ENCODE measurements at places on chromosomes 12 and 14.

DNA sequence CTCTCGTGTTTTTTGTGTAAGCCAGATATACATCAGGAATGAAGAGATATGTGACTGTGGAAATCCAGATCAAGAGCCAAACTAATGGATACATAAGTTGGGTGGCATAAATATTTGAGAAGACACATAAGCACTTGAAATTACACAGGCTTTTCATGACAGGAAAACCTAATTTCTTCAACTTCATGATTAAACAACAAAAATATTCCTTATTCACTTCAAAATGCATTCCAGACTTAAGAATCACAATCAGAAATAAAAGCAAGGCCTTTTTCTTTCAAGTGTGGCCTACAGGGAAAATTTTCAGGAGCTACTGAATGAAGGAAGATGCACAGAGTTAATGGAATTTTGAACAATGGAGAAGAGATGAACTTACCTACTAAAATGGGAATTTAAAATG lies 515.6 kb downstream of the FOXG1 start:
- DNase-seq = no peak

DNA sequence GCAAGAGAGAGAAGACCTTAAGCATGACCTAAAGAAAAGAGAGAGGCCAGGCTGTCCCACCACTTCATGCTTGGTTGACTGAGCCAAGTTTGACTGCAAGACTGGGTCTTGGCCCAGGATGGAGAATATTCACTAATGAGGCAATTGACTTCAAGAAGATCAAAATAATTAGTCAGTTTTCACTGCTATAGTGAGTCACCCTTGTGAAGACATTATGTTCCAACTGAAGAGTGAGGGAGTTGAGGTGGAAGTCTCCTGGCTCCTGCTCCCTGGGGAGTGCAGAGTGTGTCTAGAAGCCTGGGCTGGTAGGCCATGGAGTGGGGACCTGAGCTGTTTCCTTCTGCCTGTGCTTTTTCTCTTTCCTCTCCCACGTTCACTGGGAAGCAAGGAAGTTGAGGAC lies 117.6 kb downstream of the CACNA1C start:
- no peak for DNase-seq

- DNase-seq = no peak
Measured at GRCh38 chr14:105062048-105062433, 3.2 kb downstream of the GPR132 start.

DNA sequence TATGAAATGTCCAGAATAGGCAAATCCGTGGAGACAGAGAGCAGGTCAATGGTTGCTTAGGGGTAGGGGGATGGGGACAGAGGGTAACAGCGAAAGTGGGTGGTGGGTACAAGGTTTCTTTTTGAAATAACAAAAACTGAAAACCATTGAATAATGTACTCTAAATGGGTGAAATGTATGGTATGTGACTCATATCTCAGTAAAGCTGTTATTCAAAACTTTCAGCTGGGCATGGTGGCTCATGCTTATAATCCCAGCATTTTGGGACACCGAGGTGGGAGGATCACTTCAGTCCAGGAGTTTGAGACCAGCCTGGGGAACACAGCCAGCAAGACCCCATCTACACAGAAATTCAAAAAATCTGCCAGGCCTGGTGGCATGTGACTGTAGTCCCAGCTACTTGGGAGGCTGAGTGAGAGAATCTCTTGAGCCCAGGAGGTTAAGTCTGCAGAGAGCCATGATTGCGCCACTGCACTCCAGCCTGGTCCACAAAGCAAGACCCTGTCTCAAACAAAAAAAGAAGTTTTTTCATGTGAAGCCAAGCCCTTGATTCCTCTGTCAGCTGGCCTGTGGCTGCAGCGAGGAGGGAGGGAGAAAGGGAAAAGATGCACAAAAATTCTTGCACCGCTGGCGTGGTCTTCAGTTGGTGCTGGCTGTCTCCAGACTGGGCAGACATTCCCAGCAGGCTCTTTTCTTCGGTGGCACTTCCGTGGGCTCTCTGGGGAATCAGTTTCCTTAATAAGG lies 248.2 kb downstream of the SLC41A2 start:
- DNase-seq = no peak

- DNase-seq = peak; percentile 78
Measured at GRCh38 chr12:70919597-70920035, 922 bp downstream of the PTPRR start.

GRCh38 chr14:96821501-96821900 lies 24.3 kb downstream of the VRK1 start:
- DNase-seq = no peak

DNA sequence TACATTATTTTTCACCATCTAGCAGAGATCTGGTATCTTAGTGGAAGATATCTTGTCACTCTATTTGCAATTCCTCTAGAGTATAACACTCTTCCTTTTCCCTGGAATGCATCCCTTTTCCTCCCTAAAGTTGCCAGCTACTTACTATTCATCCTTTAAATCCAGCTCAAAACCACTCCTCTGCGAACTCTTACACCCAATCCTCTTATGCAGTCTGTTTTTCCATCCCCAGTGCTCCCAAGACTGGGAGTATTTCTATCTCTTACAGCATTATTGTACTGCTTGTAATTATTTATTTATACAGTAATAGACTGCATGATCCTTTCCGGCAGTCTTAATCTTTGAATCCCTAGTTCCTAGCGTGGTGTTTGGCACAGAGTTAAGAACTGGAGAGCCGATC lies 2.9 kb upstream of the SRGAP1 start:
- DNase-seq = no peak

Data from iPS-NIHi11 (cell line).